ENCODE measurements at places on chromosomes 2 and 18.

DNA sequence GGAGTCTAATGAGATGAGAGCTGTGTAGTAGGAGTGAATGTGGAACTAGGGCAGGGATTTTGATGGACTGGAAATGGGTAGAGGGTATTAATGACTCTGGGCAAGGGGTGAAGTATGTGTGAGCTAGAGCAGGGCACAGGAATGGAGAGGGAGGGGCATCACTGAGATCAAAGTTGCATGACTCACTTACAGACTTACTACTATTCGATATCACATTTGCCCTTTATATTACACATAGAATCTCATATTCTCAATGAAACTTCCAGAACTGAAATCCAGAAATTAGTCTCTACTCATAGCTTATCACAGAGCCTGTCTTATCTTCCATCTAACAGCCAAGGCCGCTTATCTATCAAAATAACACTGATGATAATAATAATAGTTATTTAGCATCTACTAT, 20.0 kb upstream of the ITGB6 start:
- DNase-seq, result no peak

GRCh38 chr2:207337234-207338219, 171.8 kb upstream of the KLF7 start:
- DNase-seq, result peak; percentile 52

- DNase-seq, result no peak
Observed at GRCh38 chr2:10172033-10172871, 49.7 kb downstream of the RRM2 start.

GRCh38 chr18:37445836-37446235, 119.8 kb downstream of the CELF4 start:
- no peak for DNase-seq

GRCh38 chr2:8515864-8516533, 165.9 kb upstream of the ID2 start:
- no peak for DNase-seq

DNA sequence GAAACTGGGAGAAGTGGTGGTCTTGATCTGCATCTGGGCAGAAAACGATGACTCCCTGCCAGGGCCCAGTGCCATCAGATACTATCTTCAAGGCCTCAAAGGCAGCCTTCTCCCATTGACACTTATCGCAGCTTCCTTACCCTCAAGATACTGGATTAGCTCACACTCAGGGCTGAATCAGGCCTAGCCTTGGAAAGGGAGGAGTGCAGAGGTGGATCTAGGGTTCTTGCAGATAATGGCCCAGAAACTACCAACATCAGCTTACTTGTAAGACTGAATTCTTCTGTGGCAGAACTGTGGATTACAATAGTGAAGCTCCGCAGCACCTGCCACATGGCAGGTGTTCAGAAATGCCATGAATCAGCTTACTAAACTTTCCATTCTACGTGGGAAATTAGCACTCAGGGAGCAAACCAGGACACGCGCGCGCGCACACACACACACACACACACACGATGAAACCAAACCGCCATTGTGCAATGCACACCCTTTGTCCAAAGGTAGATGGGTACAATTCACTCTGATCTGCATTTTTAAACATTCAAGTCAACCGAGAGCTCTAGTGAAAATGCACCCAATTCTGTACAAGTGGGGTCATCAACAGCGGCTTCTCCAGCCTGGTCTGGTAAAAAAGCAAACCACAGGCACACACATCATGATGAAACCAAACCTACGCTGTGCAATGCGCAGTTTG, 26.3 kb upstream of the TMEM182 start:
- DNase-seq, result no peak

GRCh38 chr18:55141318-55141717, 182.1 kb upstream of the CCDC68 start:
- no peak for DNase-seq

- DNase-seq, result no peak
Observed at GRCh38 chr2:232890896-232891601, 21.0 kb downstream of the SNORC start.

- DNase-seq, result no peak
Observed at GRCh38 chr2:227402959-227403358, 15.2 kb upstream of the SCYGR1 start.

GRCh38 chr2:217845301-217845700, 157.5 kb downstream of the TNS1 start:
- no peak for DNase-seq

DNA sequence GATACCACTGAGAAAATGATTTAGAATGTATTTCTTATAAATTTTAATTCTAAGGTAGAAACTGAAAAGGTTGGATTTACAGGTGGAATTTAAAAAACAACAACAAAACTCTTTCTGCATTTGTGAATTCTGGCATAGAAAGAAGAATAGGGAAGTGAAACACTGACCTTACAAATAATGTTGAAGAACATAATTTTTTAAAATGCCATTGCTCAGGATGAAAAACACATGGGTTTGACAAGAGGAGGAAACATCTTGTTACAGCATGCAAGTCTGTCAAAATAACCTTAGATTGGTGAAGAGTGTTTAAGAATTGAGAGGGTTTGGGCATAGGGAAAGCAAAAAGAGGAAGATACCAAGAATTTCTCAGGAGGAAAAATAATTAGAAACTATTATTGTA, 184.3 kb downstream of the UBE2E3 start:
- DNase-seq, result no peak

DNA sequence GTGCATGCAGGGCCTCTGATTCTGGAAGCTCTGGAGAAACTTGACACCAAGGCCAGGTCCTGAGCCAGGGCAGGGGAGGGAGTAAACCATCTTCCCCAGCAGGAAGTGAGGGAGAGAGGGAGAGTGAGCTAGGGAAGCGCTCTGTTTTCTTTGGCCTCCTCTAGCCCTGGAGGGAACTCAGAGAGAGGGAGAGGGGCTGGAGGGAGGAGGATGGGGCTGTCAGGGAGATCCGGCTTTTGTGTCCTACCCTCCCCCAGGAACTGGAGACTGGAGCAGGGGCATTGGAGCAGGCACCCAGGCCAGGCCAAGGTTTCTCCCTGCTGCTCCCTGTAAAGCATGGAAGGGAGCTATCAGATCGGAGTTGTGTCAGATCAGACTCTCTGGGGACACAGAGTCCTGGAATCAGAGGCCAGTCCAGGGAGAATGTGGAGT, 22.7 kb upstream of the PKDCC start:
- no peak for DNase-seq

DNA sequence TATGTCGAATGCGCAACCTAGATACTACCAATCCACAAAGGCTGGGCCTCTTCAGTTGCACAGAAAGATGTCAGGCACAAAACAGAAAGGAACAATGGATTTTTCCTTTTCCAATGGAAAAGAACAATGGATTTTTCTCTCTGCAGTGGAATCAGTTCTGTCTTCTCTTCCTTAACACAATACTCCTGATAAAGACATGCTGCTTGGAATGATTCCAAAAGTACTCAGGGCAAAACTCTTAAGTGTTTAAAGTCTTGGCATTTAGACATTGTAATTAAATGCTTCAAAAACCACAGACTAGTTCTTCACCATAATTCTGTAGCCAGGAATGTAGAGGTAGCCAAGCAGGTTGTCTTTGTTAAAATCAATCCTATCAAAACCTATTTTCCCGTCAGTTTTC, 46.7 kb upstream of the FLACC1 start:
- DNase-seq, result no peak

- peak; percentile 65 for DNase-seq
Observed at GRCh38 chr2:235171550-235172031, 219.8 kb downstream of the SH3BP4 start.

GRCh38 chr18:45316127-45316526, 299.1 kb upstream of the SLC14A2 start:
- DNase-seq, result no peak

- DNase-seq, result no peak
Observed at GRCh38 chr2:221120643-221121042, 451.5 kb downstream of the EPHA4 start.

- no peak for DNase-seq
Observed at GRCh38 chr2:136666-137065, 90.4 kb upstream of the FAM110C start.

DNA sequence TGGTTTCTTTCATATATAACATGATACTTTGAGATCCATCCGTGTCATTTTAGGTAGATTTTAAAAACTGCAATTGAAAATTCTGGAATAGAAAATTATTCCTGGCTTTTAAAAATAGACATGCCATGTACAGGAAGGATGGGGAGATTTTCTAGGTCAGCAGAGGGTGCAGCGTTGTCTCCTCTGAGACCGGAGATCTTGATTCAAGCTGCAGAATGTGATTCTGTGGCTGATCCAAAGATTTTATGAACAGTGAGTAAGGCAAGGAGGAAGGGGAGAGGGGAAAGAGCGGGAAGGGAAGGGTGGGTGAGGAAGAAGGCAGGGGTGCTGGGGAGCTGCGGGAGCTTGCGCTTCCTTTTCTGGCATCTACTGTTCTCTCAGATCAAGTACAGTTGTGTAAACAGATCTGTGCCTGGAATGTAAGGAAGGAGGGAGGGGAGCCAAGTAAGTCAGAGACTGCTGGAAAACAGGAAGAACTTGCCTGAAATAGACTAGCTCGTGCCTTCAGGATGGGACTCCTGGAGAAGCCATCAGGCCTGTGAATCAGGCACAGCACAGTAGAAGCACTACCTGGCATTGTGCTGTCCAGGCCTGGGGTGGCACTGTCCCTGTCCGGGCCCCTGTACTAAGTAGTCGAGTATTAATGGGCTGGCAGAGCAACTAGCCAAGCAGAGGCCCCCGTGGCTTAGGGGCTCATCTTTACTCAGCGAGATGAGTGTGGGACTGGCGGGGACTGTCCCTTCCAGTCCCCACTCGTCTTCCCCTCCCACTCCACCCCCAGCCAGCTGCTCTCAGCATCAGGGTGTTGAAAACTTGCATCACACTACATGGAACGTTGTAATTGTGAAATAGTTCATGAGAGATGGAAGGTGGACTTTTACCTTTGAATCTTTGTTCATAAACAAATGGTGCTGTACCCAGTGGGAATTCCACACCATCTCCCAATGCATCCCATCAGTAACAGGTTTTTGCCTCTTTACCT, 163.5 kb downstream of the UXS1 start:
- DNase-seq, result peak; percentile 60

GRCh38 chr2:221451862-221452788, 120.0 kb downstream of the EPHA4 start:
- no peak for DNase-seq

GRCh38 chr2:28663359-28663758, 88.3 kb upstream of the PPP1CB start:
- peak; percentile 75 for DNase-seq

- DNase-seq, result no peak
Observed at GRCh38 chr18:21686282-21687105, 18.1 kb downstream of the ABHD3 start.

Data from HCEC 1CT (cell line).